Activated CD8-positive, alpha-beta memory T cell treated with anti-CD3 and anti-CD28 coated beads for 24 hours (primary cell): ENCODE measurements at places on chromosomes 6 and 20.

DNA sequence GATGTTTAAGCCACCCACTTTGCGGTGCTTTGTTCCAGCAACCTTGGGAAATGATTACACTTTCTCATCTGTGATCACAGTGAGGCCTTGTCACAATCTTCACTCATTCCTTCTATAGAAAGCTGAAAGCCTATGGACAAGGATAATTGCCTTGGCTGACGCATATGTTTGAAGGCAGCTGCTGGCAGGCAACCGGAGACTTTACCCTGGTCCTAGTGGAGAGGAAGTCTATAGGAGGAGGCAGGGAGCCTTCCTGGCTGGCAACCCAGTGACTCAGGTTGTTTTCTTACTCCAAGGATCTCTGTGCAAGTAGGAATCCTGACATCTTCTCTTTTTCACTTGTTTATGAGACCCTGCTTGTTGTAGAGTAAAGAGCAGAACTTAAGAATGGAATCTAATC, 34.1 kb upstream of the ESR1 start:
- no peak for DNase-seq

GRCh38 chr6:95143408-95144180, 433.7 kb upstream of the MANEA start:
- DNase-seq: no peak

GRCh38 chr6:64429926-64430325, 794.3 kb downstream of the PHF3 start:
- DNase-seq: no peak

- no peak for DNase-seq
Measured at GRCh38 chr20:46394872-46395760, 11.3 kb downstream of the ELMO2 start.
